ENCODE measurements at places on chromosomes 1 and 21.
A peak's percentile ranks its signal among the peaks of the same experiment; 100 is the strongest.

GRCh38 chr1:29786791-29787732, 550.7 kb downstream of the PTPRU start:
- no peak for DNase-seq

- no peak for DNase-seq
Measured at GRCh38 chr1:110150330-110151174, at the start of gene SLC6A17. Gene SLC6A17, plus strand, starts transcription at chr1:110150494. Its CDS starts 16,436 bp downstream, at chr1:110166930.

DNA sequence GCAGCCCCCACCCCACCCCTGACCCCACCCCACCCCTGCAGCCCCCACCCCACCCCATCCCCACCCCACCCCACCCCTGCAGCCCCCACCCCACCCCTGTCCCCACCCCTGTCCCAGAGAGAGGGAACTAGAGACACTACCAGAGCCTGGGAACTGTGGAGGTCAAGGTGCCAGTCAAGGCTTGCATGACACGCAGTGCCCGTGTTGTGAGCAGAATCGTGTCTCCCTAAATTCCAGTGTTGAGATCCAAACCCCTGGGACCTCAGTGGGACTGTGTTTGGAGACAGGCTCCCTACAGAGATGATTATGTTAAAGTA, 18.4 kb upstream of the SUMO3 start:
- DNase-seq: no peak

DNA sequence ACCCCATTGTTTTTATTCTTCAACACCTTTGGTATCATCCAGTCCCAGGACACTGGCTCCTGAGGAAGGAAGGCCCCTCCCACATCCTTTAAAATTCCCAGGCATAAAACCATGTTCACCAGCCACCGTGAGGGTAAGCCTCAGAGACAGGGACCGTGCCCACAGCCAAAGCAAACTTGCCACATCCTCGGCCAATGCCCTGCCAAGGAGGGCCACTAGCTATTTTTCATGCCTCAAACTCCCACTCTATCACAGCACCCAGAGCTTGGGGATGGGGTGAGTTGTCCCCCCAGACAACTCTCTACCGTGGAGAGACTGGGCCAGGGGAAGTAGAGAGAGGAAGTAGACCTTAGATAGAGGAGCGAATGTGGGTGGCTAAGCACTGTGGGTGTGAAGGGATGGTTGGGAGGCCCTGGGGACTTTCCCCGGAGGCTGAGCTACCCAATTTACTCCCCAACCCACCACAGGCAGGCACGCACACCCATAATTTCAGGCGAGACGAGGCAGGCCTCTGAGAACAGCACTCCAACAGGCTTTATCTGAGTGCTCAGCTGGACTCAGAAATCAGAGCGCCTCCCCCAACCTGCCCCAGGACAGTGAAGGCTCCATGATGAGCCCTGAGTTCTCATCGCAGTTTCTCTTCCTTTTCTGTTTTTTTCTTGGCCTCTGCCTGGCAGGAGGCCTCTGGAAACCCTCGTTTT, 15.9 kb upstream of the BTG2 start:
- peak; percentile 89 for DNase-seq

- DNase-seq: no peak
Measured at GRCh38 chr1:67060811-67061218, 6.9 kb upstream of the SLC35D1 start.

GRCh38 chr1:1622010-1622787, 6.9 kb downstream of the MIB2 start:
- DNase-seq: no peak

- no peak for DNase-seq
Measured at GRCh38 chr21:31888936-31889371, 16.1 kb downstream of the HUNK start.

- DNase-seq: no peak
Measured at GRCh38 chr1:43878854-43879253, 54.7 kb upstream of the ARTN start.

Measured in activated CD4-positive, alpha-beta T cell treated with anti-CD3 and anti-CD28 coated beads, Interleukin-2, amount 50 U/mL, for 4 hours (primary cell).